ENCODE measurements at places on chromosomes 3 and 15.

DNA sequence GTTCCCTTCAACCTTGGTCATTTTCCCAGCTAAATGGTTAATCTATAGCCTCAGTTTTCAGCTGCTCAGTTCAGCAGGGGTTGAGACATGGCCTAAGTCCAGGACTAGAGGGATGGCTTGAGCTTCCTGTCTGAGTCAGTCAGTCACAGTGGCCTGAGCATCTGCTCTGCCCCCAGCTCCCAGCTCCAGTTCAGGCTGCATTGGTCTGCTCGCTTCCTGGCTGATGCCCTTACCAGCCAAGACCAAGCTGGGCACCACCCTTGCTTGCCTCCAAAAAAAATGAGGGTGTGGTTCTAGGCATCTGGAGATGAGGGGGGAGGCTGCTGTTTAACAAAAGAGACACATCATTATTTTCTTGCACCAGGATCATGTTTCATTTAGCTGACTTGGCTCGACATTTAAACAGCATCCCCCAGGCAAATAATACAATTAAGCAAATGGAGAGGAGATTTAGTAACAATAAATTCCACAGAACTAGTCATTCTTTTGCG, 70.7 kb downstream of the WNT5A start:
- no peak overlapping the region for H3K27ac ChIP-seq
- no peak overlapping the region for H3K4me3 ChIP-seq
- DNase-seq = no peak
- H3K4me1 ChIP-seq = no peaks in the 10 kb centered on the region
- no peaks in the 10 kb centered on the region for H3K36me3 ChIP-seq
- H3K27me3 ChIP-seq = peaks cover 1% of the 10 kb centered on the region

GRCh38 chr3:106175276-106175675, 306.5 kb upstream of the CBLB start:
- no peak overlapping the region for H3K27ac ChIP-seq
- no peak overlapping the region for H3K4me3 ChIP-seq
- H3K27me3 ChIP-seq = no peaks in the 10 kb centered on the region
- peaks cover 4% of the 10 kb centered on the region for H3K4me1 ChIP-seq
- DNase-seq = no peak

DNA sequence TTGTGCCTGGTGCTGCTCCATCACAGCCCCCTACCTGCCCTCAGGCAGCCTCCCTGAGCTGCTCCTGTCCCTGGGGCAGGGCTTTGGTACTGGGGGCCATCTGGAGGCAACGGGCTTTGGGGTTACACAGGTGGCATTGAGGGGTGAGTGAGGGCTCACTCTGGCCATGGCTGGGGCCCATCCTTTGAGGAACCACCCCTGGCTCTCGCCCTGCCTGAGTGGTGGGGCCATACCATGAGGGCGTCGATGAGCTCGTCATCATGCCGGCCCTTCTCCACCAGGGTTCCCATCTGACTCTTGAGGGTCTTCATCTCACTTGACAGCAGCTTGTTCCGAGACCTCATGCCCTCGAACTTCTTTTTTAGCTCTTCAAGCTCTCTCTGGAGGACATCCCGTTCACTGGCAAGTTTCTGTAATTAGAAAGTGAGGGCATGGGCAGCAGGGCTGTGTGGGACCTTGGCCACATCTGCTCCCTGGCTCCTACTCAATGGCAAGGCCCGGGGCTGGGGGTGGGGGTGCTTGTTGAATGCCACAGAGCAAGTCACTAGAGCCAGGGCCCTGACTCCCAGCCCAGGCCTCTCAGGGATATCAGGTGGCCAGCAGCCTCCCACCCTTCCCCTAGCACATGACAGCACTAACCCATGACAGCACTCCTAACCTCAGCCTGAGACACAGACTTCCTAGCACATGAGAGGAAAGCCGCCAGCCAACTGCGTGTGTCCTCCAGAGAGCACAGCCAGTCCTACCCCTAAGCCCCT, 33.5 kb downstream of the CCDC13 start:
- DNase-seq = no peak
- peaks cover 2% of the 10 kb centered on the region for H3K4me1 ChIP-seq
- H3K36me3 ChIP-seq = no peaks in the 10 kb centered on the region
- H3K27me3 ChIP-seq = no peaks in the 10 kb centered on the region
- no peak overlapping the region for H3K4me3 ChIP-seq

DNA sequence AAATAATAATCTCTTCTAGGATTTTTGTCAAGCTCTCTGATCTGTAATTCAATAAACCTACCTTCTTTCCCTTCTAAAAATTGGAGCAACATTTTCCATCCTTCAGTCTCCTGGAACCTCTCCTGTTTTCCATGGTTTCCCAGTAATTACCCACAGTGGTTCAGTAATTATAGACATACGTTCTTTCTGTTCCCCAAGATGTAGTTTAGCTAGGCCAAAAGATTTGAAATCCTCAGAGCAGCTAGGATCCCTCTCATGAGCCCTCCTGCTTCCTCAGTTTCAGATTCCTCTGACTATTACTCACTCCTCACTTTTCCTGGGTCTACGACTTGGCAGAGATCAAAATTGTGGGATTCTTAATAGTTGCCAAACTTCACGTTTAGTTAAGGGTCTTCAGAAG, 76.9 kb upstream of the IGSF10 start:
- DNase-seq = no peak
- no peaks in the 10 kb centered on the region for H3K36me3 ChIP-seq
- no peak overlapping the region for H3K27ac ChIP-seq
- H3K4me1 ChIP-seq = peaks cover 8% of the 10 kb centered on the region
- H3K27me3 ChIP-seq = no peaks in the 10 kb centered on the region

GRCh38 chr3:174413062-174413912, 445.8 kb upstream of the NAALADL2 start:
- no peaks in the 10 kb centered on the region for H3K36me3 ChIP-seq
- H3K27ac ChIP-seq = no peak overlapping the region

DNA sequence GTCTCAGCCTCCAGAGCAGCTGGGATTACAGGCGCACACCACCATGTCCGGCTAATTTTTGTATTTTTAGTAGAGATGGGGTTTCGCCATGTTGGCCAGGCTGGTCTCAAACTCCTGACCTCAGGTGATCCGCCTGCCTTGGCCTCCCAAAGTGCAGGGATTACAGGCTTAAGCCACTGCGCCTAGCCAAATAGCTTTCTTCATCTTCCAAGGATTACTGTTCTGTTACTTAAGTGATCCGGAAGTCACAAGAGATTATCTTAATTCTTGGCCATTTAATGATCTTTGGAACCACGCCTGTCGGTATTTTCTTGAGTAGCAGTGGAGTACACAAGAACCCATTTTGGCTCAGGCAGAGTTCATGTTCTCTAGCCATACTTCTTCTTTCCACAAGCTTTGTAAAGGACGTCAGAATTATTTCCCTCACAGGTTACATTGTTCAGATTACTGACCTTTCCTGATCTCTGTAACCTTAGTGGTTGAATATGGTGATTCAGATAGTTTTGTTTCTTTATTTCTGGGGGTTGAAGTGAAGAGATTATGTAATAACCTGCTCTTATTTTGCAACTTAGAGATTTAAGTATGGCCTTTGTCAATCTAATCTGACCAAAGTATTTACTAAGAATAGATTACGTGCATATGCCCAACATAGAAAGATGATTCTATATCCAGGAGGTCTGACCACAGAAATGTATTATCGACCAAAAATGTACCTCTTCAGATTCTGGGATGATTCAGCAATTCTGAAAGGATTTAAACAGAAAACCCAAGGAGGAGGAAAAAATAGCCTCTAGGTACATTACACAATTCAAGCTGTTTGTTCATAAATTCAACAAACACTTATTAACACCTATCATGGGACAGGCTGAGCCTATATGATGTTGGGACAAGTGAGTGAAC, 132.2 kb downstream of the GREM1 start:
- no peaks in the 10 kb centered on the region for H3K36me3 ChIP-seq
- no peaks in the 10 kb centered on the region for H3K27me3 ChIP-seq
- no peak overlapping the region for H3K4me3 ChIP-seq
- H3K4me1 ChIP-seq = no peaks in the 10 kb centered on the region

All from H1 (cell line).